SK-N-SH (cell line): ENCODE measurements at places on chromosomes 11 and 22. TPM values are rescaled to one million over a fixed set of nuclear protein-coding genes. Genes with fewer than 3 reads are reported as not detected.
A peak's percentile ranks its signal among the peaks of the same experiment; 100 is the strongest.

DNA sequence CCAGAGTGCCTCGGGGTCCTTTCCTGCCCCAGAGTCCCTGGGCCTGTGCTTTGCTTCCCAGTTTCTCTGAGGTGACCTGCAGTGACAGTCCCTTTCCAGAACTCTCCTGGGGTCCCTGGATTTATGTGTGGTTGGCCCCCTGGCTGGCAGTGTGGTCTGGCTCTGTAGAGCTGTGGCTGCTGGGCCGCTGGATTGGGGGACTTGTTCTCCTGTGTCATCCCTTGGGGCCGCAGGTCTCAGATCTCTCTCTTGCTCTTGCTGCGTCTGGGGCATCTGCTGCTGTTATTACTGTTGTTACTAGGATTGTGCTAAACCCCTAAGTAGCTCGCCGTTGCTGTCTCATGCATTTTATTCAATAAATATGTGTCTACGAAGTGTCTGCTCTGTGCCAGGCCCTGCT lies 31.9 kb downstream of the FAM83F start:
- no peaks in the 10 kb centered on the region for H3K27me3 ChIP-seq
- no peak overlapping the region for H3K4me3 ChIP-seq
- no peaks in the 10 kb centered on the region for H3K4me1 ChIP-seq
- no peaks in the 10 kb centered on the region for H3K36me3 ChIP-seq
- no peak overlapping the region for H3K27ac ChIP-seq

DNA sequence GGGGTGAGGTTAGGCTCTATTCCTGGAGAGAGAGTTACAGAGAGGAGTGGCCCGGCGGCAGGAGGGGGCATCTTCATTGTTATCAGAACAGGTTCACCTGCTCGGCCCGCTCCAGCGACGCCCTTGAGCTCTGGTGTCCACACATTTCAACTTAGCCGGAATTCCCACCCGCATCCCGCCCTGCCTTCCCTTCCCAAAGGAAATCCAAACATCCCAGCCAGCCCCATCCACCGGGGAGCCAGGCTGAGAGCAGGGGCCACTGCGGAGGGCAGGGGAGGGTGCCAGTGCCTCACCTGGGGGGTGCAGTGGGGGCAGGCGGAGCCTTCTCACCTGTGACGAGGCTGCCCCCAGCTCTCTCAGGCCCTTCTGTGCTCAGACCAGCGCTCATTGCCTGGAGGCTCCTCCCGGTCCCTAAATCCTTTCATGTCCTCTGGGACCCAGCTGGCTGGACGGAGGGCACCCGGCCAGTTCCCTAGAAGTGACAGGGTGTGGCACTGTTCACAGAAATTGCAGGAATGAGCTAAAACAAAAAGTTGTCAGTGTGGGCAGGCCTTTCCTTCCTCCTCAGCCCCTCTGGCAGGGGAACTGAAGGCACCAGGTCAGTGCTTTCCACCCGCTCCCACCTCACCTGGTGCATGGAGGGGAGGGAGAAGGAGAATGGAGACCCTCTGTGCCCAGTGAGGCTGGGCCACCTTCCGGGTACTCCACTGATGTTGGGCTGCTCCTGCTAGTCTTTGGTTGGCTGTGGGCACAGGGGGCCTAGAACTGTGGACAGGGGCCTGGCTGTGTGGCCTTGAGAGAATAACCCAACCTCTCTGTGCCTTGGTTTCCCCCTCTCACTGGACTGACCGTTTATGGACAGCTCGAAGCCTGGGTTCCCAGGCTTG lies 2.2 kb upstream of the MRGPRG start:
- H3K4me3 ChIP-seq: no peak overlapping the region
- H3K4me1 ChIP-seq: no peaks in the 10 kb centered on the region
- DNase-seq: peak; percentile 24
- no peaks in the 10 kb centered on the region for H3K27me3 ChIP-seq
- no peak overlapping the region for H3K27ac ChIP-seq
- H3K36me3 ChIP-seq: no peaks in the 10 kb centered on the region

- no peaks in the 10 kb centered on the region for H3K4me1 ChIP-seq
- DNase-seq: no peak
- no peak overlapping the region for H3K4me3 ChIP-seq
- H3K27ac ChIP-seq: no peak overlapping the region
- H3K36me3 ChIP-seq: no peaks in the 10 kb centered on the region
These were observed 130.6 kb downstream of the ST3GAL4 start for GRCh38 chr11:126485986-126486635.

- no peak overlapping the region for H3K27ac ChIP-seq
- peak; percentile 33 for DNase-seq
- H3K27me3 ChIP-seq: no peaks in the 10 kb centered on the region
- no peak overlapping the region; the same call in 1 of the 2 replicates for H3K4me3 ChIP-seq
- H3K36me3 ChIP-seq: no peaks in the 10 kb centered on the region
These were observed 179.4 kb downstream of the CADM1 start for GRCh38 chr11:115324581-115325432.

- DNase-seq: no peak
- H3K4me1 ChIP-seq: peaks cover 7% of the 10 kb centered on the region
- H3K36me3 ChIP-seq: peaks cover 17% of the 10 kb centered on the region
- peak overlapping the region; percentile 84; the same call in 1 of the 2 replicates for H3K27ac ChIP-seq
- no peak overlapping the region for H3K4me3 ChIP-seq
- no peaks in the 10 kb centered on the region for H3K27me3 ChIP-seq
These were observed 129.2 kb upstream of the MTMR2 start for GRCh38 chr11:96052921-96053651.

- H3K4me3 ChIP-seq: no peak overlapping the region
- H3K27me3 ChIP-seq: peaks cover under 1% of the 10 kb centered on the region; the same call in 1 of the 2 replicates
- H3K4me1 ChIP-seq: no peaks in the 10 kb centered on the region
- H3K36me3 ChIP-seq: no peaks in the 10 kb centered on the region
- no peak for DNase-seq
These were observed 16.0 kb upstream of the ADA2 start for GRCh38 chr22:17235149-17235655.

DNA sequence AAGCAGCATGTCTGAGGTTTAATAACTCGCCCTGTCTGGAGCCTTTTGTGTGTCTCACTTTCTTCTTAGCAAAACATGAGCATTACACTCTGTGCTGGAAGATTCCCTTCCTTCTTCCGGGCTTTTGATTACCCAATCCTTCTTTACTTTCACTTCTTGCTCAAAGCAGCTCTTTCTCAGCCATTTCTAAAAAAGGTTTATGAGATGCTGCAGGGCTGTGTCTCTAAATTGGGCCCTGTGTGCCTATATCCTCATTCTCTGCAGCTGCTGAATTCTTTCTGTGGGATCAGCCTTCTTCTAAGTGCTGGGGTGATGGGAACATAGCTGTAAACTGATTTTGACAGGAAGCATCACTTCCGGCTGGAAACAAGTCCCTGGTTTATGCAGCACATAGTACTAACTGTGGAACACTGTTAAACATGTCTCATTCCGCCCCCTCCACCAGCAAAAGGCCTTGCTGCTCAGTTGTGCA lies 71.8 kb downstream of the PIWIL4 start:
- no peaks in the 10 kb centered on the region for H3K36me3 ChIP-seq
- DNase-seq: no peak
- no peak overlapping the region for H3K4me3 ChIP-seq
- no peaks in the 10 kb centered on the region for H3K27me3 ChIP-seq
- no peaks in the 10 kb centered on the region for H3K4me1 ChIP-seq

DNA sequence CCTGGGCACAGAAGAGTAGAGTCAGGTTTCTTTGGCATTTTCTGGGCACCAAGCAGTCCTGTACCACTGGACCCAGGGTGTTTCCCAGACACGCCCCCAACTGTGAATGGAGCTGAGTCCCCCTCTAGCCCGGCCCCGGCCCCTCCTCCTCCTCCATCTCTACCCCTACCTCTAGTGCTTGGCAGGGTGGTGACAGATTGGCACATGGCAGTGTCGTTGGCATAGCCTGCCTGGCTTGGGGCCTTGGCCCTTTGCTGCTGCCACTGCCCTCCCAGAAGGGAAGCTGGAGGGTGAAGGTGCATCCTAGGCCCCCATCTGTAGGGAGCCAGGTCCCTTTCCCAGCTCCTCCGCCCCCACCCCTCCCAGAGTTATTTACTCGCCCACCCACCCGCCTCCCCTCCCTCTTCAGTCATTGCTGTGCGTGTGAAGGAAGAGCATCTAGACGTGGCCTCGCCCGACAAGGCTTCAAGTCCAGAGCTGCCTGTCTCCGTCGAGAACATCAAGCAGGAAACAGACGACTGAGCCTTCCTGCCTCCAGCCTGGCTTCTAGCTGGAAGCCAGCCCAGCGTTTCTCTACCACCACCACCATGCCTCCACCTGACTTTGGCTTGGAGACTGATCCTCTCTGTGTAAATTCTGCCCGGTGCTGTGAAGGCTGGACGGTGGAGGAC lies 10.9 kb downstream of the CHADL start:
- no peaks in the 10 kb centered on the region for H3K36me3 ChIP-seq
- no peaks in the 10 kb centered on the region for H3K27me3 ChIP-seq
- no peak overlapping the region for H3K4me3 ChIP-seq
- peaks cover 2% of the 10 kb centered on the region; the same call in 1 of the 2 replicates for H3K4me1 ChIP-seq
- H3K27ac ChIP-seq: no peak overlapping the region

- no peak overlapping the region for H3K4me3 ChIP-seq
- no peaks in the 10 kb centered on the region for H3K27me3 ChIP-seq
- peaks cover 25% of the 10 kb centered on the region; the same call in 1 of the 2 replicates for H3K4me1 ChIP-seq
These were observed 68.5 kb downstream of the SCUBE1 start for GRCh38 chr22:43274595-43275240.

DNA sequence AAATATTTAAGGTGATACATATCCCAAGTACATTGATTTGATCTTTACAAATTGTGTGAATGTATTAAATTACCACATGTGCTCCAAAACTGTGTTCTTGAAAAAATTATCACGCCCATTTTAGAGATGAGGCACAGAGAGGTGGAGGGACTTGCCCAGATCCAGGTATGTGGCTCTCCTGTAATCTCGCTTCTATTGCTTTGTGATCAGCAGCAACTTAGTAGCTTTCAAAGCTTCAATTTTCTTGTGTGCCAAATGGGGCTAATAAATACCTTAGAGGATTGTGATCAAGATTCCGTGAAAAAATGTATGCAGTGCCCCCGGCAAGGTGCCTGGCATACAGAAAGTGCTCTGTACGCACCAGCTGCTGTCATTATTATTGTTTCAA lies 18.0 kb downstream of the PTPRJ start:
- H3K36me3 ChIP-seq: no peaks in the 10 kb centered on the region
- no peak overlapping the region for H3K27ac ChIP-seq
- peaks cover 15% of the 10 kb centered on the region; the same call in 1 of the 2 replicates for H3K4me1 ChIP-seq
- H3K4me3 ChIP-seq: no peak overlapping the region
- DNase-seq: no peak
- no peaks in the 10 kb centered on the region for H3K27me3 ChIP-seq

DNA sequence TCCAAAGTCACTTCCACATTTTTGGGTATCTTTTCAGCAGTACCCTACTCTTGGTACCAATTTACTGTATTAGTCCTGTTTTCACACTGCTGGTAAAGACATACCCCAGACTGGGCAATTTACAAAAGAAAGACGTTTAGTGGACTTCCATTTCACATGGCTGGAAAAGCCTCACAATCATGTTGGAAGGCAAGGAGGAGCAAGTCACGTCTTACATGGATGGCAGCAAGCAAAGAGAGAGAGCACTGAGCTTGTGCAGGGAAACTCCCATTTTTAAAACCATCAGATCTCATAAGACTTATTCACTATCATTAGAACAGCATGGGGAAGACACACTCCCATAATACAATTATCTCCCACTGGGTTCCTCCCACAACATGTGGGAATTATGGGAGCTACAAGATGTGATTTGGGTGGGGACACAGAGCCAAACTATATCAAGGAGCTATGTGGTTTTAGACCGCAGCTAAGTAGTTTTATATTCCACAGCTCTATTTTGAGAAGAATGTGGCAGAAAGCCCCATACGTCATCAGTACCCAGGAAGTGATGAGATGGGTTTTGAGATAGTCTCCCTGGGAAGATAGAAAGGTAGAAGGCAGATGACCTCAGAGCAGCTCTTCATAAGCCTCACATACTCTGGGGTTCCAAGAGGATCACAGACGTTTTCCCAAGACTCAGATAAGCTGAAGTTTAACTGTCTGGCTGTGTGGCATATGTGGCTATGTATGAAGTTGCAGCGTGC lies 96.3 kb downstream of the APIP start:
- no peaks in the 10 kb centered on the region for H3K36me3 ChIP-seq
- H3K27me3 ChIP-seq: no peaks in the 10 kb centered on the region; the same call in 1 of the 2 replicates
- DNase-seq: no peak
- no peak overlapping the region for H3K4me3 ChIP-seq

- no peak overlapping the region for H3K27ac ChIP-seq
- peak overlapping the region; percentile 51; the same call in 1 of the 2 replicates for H3K4me3 ChIP-seq
- no peaks in the 10 kb centered on the region for H3K36me3 ChIP-seq
- no peaks in the 10 kb centered on the region; the same call in 1 of the 2 replicates for H3K27me3 ChIP-seq
These were observed 76.2 kb upstream of the VPREB1 start for GRCh38 chr22:22168190-22168940.

DNA sequence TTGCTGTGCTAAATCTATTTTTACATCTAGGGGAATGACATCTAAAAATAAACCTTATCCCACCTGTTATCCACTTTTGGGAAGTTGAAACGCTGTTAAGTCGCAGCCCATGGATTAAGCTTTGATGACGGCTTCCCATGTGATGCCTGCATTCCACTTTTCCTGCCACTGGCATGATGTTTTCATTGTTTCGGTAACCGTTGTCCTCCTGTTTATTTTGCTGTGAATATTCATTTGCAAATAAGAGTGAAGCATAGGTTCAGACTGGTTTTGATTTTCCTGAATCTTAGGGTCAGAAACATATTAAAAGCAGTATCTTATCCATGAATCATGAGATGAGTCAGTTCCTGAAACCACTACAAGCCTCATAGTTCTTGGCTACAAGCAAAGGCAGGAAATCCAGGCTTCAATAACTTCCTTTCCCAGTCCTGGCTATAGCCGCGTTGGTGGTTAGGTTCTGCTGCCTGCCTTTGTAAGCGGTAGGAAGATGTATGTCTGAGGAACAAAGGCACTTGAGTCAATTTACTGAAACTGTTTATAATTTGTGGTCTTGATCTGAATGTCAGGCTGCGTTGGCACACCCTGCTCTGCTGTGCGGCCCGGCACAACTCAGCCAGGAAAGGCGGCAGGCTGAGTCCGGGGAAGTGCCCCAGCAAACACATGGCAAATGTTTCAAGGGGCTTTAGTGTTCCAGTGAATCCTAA lies 19.4 kb downstream of the TEAD1 start:
- H3K27ac ChIP-seq: peak overlapping the region; percentile 96
- no peaks in the 10 kb centered on the region for H3K36me3 ChIP-seq
- peaks cover 77% of the 10 kb centered on the region for H3K4me1 ChIP-seq
- DNase-seq: peak; percentile 34

DNA sequence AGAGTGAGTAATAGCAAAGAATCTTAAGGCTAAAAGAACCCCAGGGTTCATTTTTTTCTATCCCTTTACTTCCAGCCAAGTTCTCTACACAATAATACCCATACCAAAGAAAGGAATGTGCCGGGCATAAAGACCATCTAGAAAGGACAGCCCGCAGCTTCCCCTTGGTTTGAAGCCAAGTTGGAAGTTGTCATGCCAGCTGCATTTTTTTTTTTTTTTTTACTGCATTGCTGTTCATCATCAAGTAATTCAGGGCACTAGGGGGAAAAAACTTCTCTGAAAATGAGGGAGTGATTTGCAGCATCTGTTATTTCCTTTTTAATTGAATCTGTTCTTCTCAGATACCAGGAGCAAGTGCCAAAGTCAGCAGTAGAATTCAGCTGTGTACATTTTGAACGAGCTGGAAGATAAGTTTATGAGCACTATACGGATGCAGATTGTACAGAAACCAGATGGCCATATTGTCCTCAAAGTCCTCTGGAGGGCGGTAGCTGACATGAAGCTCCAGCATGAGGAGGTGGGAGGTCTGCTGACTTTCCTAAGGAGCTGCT lies 56.4 kb downstream of the UBASH3B start:
- peak overlapping the region; percentile 82 for H3K27ac ChIP-seq
- H3K4me3 ChIP-seq: no peak overlapping the region
- no peaks in the 10 kb centered on the region for H3K27me3 ChIP-seq
- peaks cover 11% of the 10 kb centered on the region for H3K4me1 ChIP-seq
- no peaks in the 10 kb centered on the region for H3K36me3 ChIP-seq

The SLCO2B1 gene
- polyA plus RNA-seq: 0.18 TPM in 1 of 2 replicates, not detected in the other

The PRRG4 gene
- 0.21 TPM in 2 replicates for polyA plus RNA-seq

The PHOX2A gene
- 65.0 and 75.6 TPM in 2 replicates for polyA plus RNA-seq

The ISX gene
- not detected in 2 replicates for polyA plus RNA-seq

The UBQLN3 gene
- polyA plus RNA-seq: not detected in 2 replicates

The RELA gene
- polyA plus RNA-seq: 28.1 and 49.5 TPM in 2 replicates

The LMO2 gene
- 0.05 TPM in 2 replicates for polyA plus RNA-seq

The IGF2 gene
- polyA plus RNA-seq: 0.05 TPM in 1 of 2 replicates, not detected in the other

The TBX1 gene
- not detected in 2 replicates for polyA plus RNA-seq
